ENCODE measurements at places on chromosomes 7 and 10.

- no peak overlapping the region for H3K4me3 ChIP-seq
- H3K27ac ChIP-seq, result no peak overlapping the region
- no peak for DNase-seq
- H3K27me3 ChIP-seq, result no peaks in the 10 kb centered on the region
- peaks cover 24% of the 10 kb centered on the region for H3K4me1 ChIP-seq
- no peaks in the 10 kb centered on the region for H3K36me3 ChIP-seq
Observed at GRCh38 chr7:12805957-12806356, 118.5 kb downstream of the ARL4A start.

GRCh38 chr10:109104806-109105205, 818.5 kb downstream of the XPNPEP1 start:
- no peaks in the 10 kb centered on the region for H3K27me3 ChIP-seq
- H3K4me1 ChIP-seq, result no peaks in the 10 kb centered on the region
- no peak for DNase-seq
- no peak overlapping the region for H3K27ac ChIP-seq
- no peak overlapping the region for H3K4me3 ChIP-seq
- no peaks in the 10 kb centered on the region for H3K36me3 ChIP-seq

- H3K4me3 ChIP-seq, result no peak overlapping the region
- DNase-seq, result no peak
- peaks cover 27% of the 10 kb centered on the region for H3K4me1 ChIP-seq
- no peaks in the 10 kb centered on the region for H3K36me3 ChIP-seq
Observed at GRCh38 chr10:77859865-77860282, 66.7 kb downstream of the DLG5 start.

DNA sequence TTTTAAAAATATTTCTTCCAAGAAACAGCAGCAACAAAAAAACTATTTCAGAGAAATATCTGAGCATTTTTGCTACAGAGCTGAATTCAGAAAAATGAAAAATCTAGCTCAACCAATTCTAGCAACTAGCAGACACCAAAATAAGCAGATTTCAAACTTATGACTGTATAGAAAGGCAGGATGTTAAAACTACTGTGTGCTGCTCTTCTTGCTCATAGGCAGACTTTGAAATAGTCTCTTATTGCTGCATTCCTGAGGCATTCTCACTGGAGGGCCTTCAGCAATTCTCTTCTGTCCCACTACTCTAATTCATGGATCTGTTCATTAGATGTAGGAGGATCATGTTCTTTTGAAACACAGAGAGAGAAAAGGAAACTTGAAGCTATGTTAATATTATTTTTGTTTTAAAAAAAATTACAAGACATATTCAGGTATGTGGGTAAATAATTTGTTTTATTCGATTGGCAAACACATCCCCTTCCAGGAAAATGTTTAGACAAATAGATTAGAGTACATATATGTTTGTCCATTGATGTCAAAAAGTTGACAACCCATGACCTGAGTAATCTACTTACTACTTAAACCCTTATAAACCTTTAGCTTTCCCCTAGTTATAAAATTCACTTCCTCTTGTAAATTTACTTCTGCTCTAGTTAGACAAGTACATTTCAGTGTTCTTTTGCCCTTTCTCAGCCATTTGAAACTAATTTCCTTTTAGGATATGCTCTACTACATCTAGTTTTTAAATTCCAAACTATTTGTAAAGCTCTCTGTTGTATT, 428.2 kb upstream of the POT1 start:
- DNase-seq, result no peak
- H3K4me3 ChIP-seq, result no peak overlapping the region
- H3K4me1 ChIP-seq, result no peaks in the 10 kb centered on the region
- no peak overlapping the region for H3K27ac ChIP-seq

GRCh38 chr10:78044179-78044578, 10.5 kb downstream of the RPS24 start:
- peaks cover 23% of the 10 kb centered on the region for H3K36me3 ChIP-seq
- no peaks in the 10 kb centered on the region for H3K27me3 ChIP-seq
- H3K4me3 ChIP-seq, result no peak overlapping the region
- DNase-seq, result no peak

- peak overlapping the region; percentile 50 for H3K27ac ChIP-seq
- no peaks in the 10 kb centered on the region for H3K36me3 ChIP-seq
- H3K27me3 ChIP-seq, result no peaks in the 10 kb centered on the region
- H3K4me3 ChIP-seq, result no peak overlapping the region
- no peak for DNase-seq
Observed at GRCh38 chr10:95474228-95475002, 86.8 kb downstream of the SORBS1 start.

- peak overlapping the region; percentile 96 for H3K27ac ChIP-seq
- H3K4me3 ChIP-seq, result peak overlapping the region; percentile 49
- H3K4me1 ChIP-seq, result peaks cover 46% of the 10 kb centered on the region
- H3K27me3 ChIP-seq, result no peaks in the 10 kb centered on the region
- DNase-seq, result peak; percentile 25
Observed at GRCh38 chr10:62048919-62049623, 147.6 kb downstream of the ARID5B start.

- peaks cover 31% of the 10 kb centered on the region for H3K4me1 ChIP-seq
- H3K27ac ChIP-seq, result no peak overlapping the region
- no peaks in the 10 kb centered on the region for H3K36me3 ChIP-seq
Observed at GRCh38 chr10:70490142-70490541, 11.6 kb downstream of the PALD1 start.

- H3K27ac ChIP-seq, result no peak overlapping the region
- H3K4me1 ChIP-seq, result peaks cover 6% of the 10 kb centered on the region
- DNase-seq, result no peak
- no peak overlapping the region for H3K4me3 ChIP-seq
- peaks cover 12% of the 10 kb centered on the region for H3K36me3 ChIP-seq
- no peaks in the 10 kb centered on the region for H3K27me3 ChIP-seq
Observed at GRCh38 chr10:124025152-124025551, 68.2 kb downstream of the CHST15 start.

DNA sequence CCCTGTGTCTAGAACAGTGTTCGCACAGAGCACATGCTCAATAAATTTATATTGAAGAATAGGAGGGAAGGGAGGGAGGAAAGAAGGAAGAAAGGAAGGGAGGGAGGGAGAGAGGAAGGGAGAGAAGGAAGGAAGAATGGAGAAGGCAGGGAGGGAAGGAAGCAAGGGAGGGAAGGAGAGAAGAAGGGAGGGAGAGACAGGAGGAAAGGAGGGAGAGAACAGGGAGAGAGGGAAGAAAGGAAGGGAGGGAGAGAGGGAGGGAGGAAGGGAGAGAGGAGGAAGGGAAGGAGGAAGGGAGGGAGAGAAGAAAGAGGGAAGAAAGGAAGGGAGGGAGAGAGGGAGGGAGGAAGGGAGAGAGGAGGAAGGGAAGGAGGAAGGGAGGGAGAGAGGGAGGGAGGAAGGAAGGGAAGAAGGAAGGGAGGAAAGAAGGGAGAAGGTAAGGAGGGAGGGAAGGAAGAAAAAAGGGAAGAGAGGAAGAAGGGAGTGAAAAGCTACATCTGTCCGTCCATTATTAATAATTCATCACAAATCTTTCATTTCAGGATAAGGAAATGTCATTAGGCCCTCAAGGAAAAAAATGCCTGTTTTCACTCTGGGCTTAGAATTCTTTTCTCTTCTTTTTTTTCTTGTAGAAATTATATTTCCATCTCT, 79.7 kb downstream of the GRK5 start:
- no peak overlapping the region for H3K4me3 ChIP-seq
- peak overlapping the region; percentile 33 for H3K27ac ChIP-seq
- H3K36me3 ChIP-seq, result no peaks in the 10 kb centered on the region
- peaks cover 8% of the 10 kb centered on the region for H3K4me1 ChIP-seq
- no peak for DNase-seq

DNA sequence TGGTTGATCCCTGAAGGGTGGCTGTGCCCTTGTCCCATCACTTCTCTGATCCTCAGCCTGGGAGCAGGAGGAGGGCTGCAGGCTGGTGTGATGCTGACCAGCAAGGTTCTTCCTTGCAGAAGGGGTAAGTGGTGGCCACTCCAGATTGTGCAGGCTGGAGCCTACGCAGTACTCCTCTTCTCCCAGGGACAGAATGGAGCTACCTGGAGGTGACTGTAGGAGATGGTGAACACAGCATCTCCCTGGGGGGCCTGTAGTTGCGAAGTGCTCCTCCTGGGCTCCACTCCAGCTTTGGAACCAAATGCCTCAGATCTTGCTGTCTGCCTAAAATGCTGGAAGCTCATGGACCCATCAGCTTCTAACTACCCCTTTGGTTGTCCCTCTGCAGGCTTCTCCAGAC, 323.6 kb upstream of the PODXL start:
- H3K36me3 ChIP-seq, result no peaks in the 10 kb centered on the region
- H3K4me1 ChIP-seq, result no peaks in the 10 kb centered on the region
- no peak for DNase-seq
- no peak overlapping the region for H3K4me3 ChIP-seq
- no peak overlapping the region for H3K27ac ChIP-seq

GRCh38 chr10:60629332-60629731, 148.9 kb upstream of the CDK1 start:
- no peak overlapping the region for H3K27ac ChIP-seq
- H3K36me3 ChIP-seq, result no peaks in the 10 kb centered on the region
- H3K4me1 ChIP-seq, result no peaks in the 10 kb centered on the region
- no peaks in the 10 kb centered on the region for H3K27me3 ChIP-seq

- H3K4me1 ChIP-seq, result no peaks in the 10 kb centered on the region
- no peaks in the 10 kb centered on the region for H3K27me3 ChIP-seq
- DNase-seq, result no peak
Observed at GRCh38 chr10:51159841-51160240, 85.6 kb downstream of the PRKG1 start.

All from esophagus squamous epithelium (tissue), 5 donors.